ENCODE measurements at places on chromosomes 2 and 18. TPM values are rescaled to one million over a fixed set of nuclear protein-coding genes. Genes with fewer than 3 reads are reported as not detected.

Gene SCN2A
- total RNA-seq, result not detected

Gene CYP27A1
- total RNA-seq, result not detected

DNA sequence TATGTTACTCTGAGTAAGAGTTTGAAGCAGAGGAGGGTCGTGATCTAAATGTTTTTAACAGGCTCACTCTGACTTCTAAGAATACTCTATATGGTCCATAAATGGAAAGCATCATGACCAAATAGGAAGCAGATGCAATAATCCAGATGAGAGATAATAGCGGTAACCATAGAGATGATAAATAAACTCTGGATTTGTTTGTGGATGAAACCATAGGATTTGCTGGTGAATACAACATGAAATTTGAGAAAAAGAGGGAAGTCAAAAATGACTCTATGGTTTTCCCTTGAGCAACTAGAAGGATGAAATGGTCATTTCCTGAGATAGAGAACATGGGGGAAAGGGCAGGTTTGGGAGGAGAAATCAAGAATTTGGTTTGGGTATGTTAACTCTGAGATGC lies 3.9 kb downstream of the HEATR5B start:
- peak overlapping the region; percentile 19 for H3K27ac ChIP-seq
- peaks cover 54% of the 10 kb centered on the region for H3K36me3 ChIP-seq
- H3K27me3 ChIP-seq, result no peaks in the 10 kb centered on the region

GRCh38 chr18:45175511-45175910 lies 439.8 kb upstream of the SLC14A2 start:
- no peak overlapping the region for H3K4me3 ChIP-seq
- H3K27ac ChIP-seq, result no peak overlapping the region
- DNase-seq, result no peak
- no peaks in the 10 kb centered on the region for H3K36me3 ChIP-seq

DNA sequence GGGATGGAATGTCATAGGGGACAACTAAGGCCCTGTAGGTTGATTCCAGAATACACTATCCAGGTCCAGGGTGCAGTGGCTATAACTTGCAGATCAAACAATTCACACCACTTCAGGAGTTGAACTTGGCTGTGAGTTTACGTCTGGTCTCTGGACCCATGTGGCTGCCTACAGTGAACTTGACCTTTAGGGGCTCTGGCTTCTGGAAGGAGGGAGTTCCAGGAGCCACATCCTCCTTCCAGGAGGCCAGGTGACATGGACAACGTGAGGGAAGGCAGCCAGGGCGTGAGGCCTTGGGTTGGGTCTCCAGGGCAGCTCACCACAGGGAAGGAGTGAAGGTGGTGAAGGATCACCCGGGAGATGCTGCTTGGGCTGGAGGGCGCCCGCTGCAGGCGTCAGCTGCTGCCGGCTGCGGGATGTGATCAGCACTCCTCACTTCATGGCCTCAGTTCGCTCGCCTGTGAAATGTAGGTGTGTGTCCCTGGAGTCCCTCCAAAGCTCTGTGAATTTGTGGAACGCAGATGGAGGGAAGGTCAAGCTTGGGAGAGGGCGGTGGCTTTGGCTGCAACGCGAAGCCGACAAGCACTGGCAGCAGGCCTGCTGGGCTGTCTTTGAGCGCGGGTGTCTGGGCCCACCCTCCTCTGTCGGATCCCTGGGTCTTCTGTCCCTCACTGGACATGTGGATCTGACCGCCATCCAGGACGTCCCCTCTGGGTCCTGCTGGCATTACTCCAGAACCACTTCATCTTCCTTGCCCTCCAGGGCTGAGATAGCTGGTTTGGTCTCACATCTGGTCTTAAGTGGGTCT lies 146.5 kb downstream of the GLI2 start:
- H3K36me3 ChIP-seq, result no peaks in the 10 kb centered on the region
- H3K4me3 ChIP-seq, result no peak overlapping the region
- no peaks in the 10 kb centered on the region for H3K4me1 ChIP-seq
- no peak for DNase-seq
- no peak overlapping the region for H3K27ac ChIP-seq

Gene RAD51AP2
- not detected for total RNA-seq

- peaks cover 4% of the 10 kb centered on the region for H3K27me3 ChIP-seq
- no peaks in the 10 kb centered on the region for H3K36me3 ChIP-seq
- H3K4me3 ChIP-seq, result no peak overlapping the region
- H3K27ac ChIP-seq, result no peak overlapping the region
Observed at GRCh38 chr18:51278045-51278649, 80.7 kb upstream of the MEX3C start.
